ENCODE measurements at places on chromosomes 16 and 17.

GRCh38 chr17:66260275-66260674 is 31.1 kb upstream of the APOH start:
- DNase-seq, result no peak

DNA sequence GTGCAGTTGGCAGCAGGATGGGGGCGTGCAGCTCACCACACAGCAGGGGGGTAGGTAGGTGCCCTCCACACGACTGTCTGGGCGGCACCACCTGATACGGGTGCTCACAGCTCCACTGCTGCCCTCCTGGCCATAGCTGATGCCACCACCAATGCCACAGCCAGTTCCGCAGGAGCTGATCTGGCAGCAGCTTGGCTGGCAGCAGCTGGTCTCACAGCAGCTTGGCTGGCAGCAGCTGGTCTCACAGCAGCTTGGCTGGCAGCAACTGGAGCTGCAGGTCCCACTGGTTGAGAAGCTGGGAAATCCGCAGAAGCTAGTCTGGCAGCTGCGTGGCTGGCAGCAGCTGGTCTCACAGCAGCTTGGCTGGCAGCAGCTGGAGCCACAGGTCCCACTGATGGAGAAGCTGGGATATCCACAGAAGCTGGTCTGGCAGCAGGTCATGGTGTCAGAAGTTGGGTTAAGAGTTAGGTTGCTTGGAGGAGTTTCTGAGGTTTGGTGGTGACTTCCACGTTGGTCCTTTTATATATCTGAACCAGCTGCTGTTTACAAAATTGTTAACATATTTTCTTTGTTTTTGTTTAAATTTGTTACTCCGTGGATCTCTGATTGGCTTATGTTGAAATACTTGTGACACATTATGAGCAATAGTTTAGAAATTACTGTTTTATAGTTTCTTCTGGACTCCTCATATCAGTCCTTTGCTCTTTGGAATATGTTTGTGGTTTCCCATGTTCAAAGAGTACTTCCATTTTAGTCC is at the start of gene KRTAP1-5:
KRTAP1-5 (minus strand) TSS at position 494 of the 757 bp plus-strand sequence; CDS start at position 441, 53 bp downstream.
- DNase-seq, result no peak

- no peak for DNase-seq
Measured at GRCh38 chr17:2002767-2003329, 22.3 kb downstream of the RTN4RL1 start.

DNA sequence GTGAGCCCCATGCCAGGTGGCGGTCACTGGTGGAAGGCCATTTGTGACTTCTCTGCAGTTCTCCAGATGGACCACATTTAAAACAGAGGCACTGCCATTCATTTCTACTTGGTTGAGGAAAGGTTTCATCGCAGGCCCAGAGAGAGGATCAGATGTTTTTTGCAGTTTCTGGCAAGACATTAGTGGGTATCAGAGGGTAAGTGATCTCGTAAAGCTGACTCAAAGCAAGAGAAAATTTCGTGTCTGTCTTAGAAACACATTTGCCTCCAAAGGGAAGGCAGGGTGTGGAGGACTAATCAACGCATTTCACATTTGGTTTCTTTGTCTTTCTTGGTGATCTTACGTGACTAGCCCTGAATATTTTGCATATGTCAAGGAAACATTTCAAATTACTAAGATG is 81.8 kb downstream of the PRKCB start:
- DNase-seq, result no peak

DNA sequence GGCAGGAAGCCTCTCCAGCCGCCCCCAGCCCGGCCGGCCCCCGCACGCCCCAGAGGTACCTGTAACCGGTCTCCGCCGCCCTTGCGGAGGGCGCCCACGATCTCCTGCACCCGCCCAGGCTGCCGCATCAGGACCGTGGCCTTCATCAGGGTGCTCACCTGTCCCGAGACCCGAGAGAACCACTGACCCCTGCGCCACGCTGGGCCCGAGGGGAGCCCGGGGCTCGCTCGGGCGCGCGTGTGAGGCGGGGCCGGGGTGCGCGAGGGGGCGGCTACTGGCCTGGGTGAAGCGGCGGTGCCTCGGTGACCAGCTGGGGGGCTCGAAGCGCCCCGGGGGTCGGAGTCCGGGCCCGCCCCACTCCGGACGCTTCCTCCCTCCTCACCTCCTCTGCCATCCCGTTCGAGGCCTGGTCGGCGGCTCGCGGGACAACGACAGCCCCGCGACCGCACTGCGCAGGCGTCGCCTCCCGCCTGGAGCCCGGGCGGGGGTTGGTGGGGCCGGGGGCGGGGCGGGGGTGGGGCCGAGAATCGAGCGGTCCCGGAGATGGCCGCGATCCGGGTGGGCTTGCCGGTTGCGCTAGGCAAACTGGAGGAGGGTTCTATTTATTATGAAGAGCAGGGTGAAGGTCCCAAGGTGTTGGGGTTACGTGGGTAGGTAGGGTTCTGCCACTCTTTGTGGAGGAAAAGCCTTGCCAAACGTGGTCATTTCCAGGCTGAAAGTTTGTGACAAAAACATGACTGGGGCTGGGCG is at the start of gene NT5C3B:
NT5C3B (minus strand) TSS at position 433 of the 750 bp plus-strand sequence; CDS start at position 394, 39 bp downstream.
- peak; percentile 89 for DNase-seq

GRCh38 chr17:1783834-1784611 is 22.2 kb downstream of the SERPINF1 start:
- DNase-seq, result peak; percentile 61

DNA sequence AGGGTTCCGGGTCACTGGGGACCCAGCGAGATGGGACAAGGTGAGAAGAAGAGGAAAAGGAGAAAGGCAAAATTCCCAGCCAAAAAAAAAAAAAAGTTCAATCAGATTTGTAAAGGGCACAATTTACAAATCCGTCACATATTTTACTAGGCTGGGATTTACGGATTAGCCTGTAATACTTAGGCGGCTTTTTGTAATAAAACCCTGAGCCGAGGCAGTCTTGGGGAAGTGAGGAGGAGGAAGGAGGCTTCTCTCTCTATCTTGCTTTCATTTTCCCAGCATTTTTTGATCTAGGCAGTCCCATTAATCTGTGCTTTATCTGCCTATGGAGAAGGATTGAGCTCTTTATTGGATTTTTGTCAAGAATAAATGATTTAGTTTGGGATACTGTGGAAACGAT is 130.6 kb upstream of the SDK2 start:
- DNase-seq, result no peak

GRCh38 chr16:22325598-22326368 is 28.6 kb downstream of the POLR3E start:
- no peak for DNase-seq

GRCh38 chr16:87457709-87458423 is 35.0 kb downstream of the ZCCHC14 start:
- DNase-seq, result no peak

DNA sequence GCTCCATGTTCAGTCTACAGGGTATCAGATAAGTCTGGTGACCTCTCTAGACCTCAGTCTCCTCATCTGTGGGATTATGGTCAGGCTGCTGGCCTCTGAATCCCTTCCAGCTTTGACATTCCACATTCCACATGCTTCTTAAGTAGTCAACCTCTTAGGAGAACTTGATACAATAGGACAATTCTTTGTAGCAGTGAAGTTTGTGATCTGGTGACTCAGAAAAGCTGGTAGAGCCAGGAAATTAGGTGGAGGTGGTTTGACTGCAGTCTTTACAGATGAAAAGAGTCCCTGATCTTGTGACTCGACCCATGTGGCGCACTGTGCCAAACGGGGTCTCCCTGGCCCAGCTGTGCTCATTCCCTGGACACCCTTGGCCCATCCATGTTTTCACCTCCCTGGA is 147.8 kb downstream of the NTN1 start:
- no peak for DNase-seq

DNA sequence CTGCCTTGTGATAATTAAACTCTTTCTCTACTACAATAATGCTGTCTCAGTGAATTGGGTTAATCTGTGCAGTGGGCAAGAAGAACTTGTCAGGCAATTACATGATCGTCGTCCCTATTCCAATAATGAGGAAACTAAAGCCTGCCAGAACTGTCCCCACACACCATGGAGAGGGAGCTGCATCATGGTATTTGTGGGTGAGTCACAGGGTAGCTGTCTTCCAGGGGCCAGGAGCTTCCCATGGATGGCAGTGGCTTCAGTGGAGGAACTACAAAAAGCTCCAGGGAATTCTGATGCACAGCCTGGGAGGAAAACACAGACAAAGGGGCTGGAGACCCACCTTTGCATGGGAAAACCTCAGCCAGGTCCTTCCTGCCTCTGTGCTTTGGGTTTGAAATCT is 83.3 kb upstream of the C16orf82 start:
- DNase-seq, result no peak

GRCh38 chr17:914561-914960 is 65.0 kb downstream of the NXN start:
- DNase-seq, result no peak

DNA sequence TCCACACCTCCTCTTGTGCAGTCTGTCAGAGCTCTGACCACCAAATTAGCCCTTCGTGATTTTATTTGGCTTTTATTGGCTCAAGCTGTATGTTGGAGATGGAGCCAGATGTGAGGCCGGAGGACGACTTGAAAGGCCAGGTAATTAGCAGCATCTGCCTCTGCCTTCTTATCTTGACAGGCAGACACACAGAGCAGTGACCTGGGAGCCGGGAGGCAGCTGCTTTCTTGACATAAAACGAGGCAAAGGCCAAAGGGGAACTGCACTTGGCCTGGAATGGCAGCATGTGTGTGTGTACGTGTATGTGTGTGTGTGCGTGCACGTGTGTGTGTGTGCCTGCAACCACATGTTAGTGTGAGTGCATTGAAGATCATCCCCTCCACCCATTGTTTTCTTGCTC is 56.9 kb upstream of the BRD7 start:
- no peak for DNase-seq

DNA sequence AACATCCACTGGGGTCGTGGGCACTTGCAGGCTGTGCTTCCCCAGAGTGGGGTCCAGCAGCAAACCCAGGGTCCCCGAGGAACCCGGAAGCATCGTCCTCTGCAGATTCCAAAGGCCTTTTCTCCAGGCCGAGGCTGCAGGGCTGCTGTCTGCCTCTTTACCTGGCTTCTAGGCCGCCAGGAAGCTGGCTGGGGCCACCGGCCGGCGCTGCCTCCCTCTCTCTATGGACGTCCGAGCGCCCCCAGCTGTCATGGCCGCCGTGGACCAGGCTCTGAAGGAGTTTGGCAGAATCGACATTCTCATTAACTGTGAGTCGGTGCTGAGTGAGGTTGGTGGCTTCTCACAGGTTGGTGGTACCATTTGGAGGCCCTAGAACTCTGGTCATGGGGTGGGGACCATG is 5.6 kb downstream of the DECR2 start:
- no peak for DNase-seq

GRCh38 chr17:1109606-1110540 is 69.9 kb downstream of the ABR start:
- peak; percentile 86 for DNase-seq

DNA sequence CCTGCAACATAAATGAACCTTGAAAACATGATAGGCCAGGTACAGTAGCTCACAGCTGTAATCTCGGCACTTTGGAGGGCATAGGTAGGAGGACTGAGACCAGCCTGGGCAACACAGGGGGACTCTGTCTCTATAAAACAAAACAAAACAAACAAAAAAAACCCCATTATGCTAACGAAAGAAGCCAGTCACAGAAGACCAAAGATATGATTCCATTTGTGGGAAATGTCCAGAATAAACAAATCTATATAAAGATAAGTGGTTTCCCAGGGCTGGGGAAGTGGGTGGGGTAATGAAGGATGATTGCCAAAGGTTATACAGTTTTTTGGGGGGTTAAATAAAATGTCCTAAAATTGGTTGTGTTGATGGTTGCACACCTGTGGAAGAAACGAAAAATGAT is 36.5 kb upstream of the SIAH1 start:
- no peak for DNase-seq

DNA sequence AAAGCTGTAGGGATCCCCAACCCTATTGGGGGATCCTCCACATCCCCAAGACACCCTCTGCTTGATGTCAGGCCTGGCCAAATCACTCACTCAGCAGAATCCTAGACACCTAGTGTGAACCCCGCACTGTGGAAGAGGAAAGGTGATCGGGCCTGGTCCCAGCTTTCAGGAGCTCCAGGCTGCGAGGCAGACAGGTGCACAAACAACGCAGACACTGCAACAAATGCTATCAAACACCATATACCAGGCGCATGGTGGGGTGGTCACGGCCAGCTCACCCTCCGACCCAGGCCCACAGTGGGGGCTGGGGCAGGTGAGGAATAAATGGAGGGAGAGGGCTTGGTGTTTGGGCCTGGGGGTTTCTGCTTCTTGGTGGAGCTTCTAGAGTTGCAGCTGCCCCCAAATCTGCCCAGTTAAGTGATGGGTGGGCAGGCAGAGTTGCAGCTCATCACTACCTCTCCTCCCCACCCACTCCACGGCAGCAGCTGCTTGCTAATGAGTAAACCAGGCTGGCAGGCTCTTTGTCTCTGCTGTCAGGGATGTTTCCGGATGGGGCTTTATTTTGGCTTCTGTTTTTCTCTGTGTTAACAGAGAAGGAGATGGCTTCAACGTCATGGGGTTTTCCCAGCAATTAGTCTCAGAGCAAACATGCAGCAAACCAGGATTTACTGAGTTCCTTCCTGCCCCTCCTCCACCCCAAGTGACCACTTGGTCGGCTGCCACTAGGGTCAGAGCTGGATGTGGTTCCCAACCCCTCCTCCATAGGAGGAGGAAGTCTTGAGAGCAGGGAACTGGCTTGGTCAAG is 46.6 kb downstream of the PECAM1 start:
- DNase-seq, result peak; percentile 29

DNA sequence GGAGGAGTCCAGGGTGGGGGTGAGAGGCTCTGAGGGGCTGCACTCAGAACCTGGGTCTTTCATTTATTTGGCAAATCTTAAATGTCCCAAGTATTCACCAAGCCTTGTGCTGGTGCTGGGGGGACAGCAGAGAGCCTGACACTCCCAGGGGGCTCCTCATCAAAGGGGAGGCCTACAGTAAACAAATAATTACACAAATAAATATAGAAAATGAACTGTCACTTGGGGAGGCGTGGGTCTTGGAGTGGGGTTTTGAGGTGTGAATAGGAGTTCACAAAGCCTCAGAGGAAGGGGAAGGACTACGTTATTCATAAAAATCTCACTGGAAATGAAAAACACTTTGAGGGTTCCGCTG is 15.2 kb upstream of the PRM1 start:
- DNase-seq, result no peak

GRCh38 chr16:70575376-70575775 is 51.8 kb downstream of the SF3B3 start:
- no peak for DNase-seq

DNA sequence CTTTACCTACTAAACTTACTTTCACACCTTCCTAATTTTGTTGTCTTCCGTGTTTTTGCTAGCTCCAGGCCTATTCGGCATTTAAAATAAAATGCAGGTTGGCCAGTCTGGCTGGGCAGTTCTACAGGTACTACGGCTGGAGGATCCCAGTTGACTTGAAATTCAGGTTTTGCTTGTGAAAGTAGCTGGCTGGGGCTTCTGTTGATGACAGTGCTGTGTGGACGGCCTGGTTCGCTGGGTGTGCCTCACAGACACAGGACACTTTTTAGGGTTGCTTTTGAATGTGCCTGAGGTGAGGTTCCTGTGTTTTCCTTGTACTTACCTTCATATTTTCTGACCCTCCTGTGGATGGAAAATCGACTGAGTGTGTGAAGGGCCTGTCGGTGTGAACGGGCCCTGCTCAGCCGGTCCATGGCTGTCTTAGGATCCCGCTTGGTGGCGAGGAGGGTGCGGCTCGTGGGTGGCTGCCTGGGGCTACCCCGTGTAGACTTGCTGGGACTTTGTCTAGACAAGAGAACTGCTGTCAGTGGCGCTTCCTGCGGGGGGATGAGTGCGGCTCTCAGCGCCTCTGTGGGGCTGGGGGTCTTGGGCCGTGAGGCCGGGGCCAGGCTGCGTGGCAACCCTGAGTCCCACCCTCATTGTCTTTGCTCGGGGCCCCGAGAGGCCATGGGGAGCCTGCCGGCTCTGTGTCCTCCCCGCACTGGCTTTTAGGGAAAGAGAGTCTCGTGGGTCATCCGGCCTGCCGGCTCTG is 18.7 kb upstream of the ZNF750 start:
- no peak for DNase-seq

- DNase-seq, result no peak
Measured at GRCh38 chr17:62882878-62883277, 74.8 kb upstream of the MARCHF10 start.
